ENCODE measurements at places on chromosomes 16 and 17.
A peak's percentile ranks its signal among the peaks of the same experiment; 100 is the strongest.

GRCh38 chr17:1997927-1998742 is 27.0 kb downstream of the RTN4RL1 start:
- no peak for DNase-seq

- DNase-seq = no peak
Measured at GRCh38 chr16:9645911-9646310, 536.3 kb downstream of the GRIN2A start.

DNA sequence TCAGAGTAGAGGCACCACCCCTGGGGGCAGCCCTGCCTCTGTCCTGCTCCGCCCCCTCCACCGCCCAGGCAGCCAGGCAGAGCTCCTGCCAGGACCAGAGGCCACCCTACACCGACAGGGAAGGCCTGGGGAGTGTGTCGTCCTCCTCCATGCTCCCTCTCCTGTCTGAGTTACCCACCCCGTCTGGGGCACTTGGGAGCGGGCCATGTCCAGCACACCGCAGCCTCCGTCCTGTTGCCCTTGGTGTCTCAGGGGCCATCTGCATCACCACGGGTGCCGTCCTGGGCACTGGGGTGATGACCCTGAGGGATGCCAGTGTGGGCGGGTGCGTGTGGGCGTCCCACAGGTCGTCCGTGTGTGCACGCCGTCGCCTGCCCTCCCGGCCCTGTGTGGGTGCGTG is 65.3 kb upstream of the ZNF750 start:
- DNase-seq = no peak

DNA sequence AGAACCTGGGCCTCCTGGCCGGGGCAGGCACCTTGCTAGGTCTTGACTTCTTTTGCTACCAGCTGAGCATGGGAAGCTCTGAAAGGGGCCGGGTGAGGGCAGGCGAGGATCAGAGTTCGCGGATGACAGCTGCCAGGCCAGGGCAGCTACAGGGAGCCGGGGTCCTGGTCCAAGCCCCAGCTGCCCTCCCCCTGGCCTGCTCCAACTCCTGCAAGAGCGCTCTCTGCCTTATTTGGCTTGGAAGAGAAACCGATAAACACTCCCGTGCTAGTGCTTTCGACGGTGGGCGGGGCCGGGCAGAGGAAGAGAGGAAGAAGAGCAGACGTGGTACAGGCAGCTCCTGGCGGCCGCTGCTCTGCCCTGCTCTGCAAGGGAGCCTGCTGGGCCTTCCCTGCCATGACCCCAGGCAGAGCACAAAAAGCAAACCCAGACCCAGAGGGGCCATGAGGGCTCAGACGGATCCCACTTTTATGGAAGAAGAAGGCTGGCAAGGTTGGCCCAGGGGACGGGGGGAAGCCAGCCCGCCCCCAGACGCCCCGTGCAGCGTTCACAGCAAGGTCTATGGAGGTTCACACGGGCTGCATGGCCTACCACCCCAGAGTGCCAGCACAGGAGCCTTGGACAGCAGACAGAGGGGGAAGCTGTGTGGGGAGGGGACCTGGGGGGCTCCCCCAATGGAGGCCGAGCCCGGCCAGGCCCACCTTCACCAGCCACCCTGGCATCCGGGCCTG is 25.6 kb downstream of the PIEZO1 start:
- peak; percentile 35 for DNase-seq

DNA sequence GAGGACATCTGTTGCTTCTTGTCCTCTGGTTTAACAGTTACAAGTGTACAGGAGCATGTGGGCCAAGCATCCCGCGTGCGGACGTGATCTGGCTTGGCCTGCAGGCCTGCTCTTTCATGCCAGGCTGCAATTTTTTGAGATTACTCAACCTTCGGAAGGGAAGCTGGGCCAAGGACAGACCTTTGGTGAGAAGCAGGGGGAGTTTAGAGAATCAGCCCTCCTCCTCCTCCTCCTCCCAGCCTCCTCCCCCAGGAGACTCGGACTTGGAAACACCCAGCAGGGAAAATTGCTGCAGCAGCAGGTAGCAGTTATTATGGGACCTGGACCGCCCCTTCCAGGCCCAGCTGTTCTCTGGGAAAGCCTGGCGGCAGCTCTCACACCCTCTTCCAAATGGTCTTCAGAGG is 5.1 kb upstream of the KLHL36 start:
- DNase-seq = no peak

GRCh38 chr16:46762583-46762982 is 14.4 kb upstream of the MYLK3 start:
- DNase-seq = no peak

DNA sequence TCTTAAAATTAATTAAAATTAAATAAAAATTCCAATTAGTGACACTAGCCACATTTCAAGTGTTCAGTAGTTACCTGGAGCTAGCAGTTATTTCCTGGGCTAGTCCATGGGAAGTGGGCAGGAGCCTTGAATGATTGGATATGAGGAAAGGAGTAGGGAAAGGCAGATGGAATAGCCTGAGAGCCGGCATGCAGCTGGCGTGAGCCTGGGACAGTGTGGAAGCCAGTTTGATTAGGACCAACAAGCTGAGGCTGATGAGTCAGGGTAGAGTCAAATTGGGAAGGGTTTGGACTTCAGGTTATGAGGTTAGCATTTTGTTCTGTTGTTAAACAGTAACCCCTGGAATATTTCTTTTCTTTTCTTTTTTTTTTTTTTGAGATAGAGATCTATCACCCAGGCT is 15.3 kb upstream of the GNA13 start:
- DNase-seq = no peak

- peak; percentile 36 for DNase-seq
Measured at GRCh38 chr17:45784741-45785479, 790 bp downstream of the CRHR1 start.

GRCh38 chr17:46841561-46842379 is 9.6 kb upstream of the WNT9B start:
- DNase-seq = no peak

DNA sequence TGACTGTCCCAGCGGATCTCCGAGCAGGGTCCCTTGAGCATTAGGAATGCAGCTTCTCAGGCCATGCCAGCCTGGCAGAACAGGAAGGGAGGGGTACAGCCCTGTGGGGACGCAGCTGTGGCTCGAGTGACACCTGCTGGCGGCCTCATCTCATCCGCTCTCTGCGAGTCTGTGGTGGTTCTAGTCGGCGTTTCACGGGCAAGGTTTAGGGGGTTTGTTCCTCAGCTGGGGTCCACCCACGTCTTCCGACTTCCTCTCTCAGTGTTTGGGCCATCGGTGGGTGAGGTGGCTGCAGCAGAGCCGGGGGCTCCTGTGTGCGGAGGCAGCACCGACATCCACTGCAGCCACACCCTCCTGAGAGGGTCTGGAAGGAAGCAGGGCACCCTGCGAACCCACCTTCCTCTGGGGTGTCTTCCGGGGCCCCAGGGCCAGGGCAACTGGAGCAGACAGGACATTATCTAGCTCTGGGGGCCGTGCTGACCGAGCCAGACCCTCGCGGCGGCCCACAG is 33.3 kb downstream of the JPH3 start:
- peak; percentile 57 for DNase-seq

GRCh38 chr16:81639931-81640680 is 139.0 kb upstream of the PLCG2 start:
- no peak for DNase-seq

Data from hematopoietic multipotent progenitor cell treated with erythropoietin and hydrocortisone succinate and interleukin-3 and kit ligand, for 8 days (in vitro differentiated cells).